ENCODE measurements at places on chromosomes 5 and 9.

- no peak for DNase-seq
Observed at GRCh38 chr9:15349892-15350761, 43.1 kb upstream of the TTC39B start.

GRCh38 chr5:81750308-81751008, 439 bp downstream of the SSBP2 start:
- DNase-seq, result peak; percentile 25

- DNase-seq, result peak; percentile 21
Observed at GRCh38 chr5:53479590-53480415, 626 bp upstream of the FST start.

DNA sequence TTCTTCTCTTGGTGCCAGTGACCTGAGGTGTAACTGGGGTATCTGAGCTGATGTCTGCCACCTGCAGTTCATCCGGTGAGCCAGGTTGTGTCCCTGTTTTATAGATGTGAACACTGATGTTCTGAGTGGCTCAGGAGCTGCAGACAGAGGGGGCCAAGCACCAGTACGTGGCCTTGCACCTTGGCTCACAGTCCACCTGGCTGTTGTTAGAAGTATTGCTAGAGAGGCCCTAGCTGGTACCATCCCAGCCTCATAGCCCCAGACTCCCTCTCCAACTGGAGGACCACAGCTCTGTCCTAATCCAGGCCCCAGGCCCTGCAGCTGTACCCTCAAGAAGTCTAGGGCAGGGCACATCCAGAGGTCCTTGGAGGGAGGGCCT, 16.2 kb downstream of the PHF2 start:
- no peak for DNase-seq

- no peak for DNase-seq
Observed at GRCh38 chr9:134789168-134789567, 91.4 kb upstream of the FCN2 start.

DNA sequence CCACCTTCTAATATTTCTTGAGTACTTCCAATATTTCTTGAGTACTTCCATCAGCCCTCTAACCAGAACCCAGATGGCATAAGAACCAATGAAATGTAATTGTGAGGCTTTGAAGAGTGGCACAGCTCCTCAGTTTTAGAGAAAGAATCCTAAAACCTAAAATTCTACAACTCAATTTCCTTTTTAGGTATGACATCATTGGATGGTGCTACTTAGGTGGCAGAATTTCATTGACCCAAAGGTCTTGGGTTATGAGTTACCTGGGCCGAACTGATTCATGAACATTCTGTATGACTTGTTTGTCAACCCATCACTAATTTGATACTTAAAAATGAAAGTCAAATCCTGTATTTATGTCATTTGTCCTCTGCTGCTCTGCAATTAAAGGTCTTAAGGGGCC, 13.1 kb downstream of the HMGCS1 start:
- no peak for DNase-seq

GRCh38 chr9:3912280-3912679, 386.5 kb upstream of the RFX3 start:
- DNase-seq, result no peak

GRCh38 chr5:118580949-118581348, 407.4 kb downstream of the DTWD2 start:
- DNase-seq, result no peak

GRCh38 chr5:80736730-80737129, 81.9 kb upstream of the DHFR start:
- no peak for DNase-seq

DNA sequence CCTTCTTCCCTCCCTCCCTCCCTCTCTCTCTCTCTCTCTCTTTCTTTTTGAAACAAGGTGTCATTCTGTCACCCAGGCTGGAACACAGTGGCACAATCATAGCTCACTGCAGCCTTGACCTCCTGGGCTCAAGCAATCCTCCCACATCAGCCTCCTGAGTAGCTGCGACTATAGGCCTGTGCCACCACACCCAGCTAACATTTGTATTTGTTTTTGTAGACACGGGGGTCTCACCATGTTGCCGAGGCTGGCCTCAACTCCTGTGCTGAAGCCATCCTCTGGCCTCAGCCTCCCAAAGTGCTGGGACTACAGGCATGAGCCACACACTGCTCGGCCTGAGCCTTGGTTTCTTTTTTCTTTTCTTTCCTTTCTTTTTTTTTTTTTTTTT, 45.8 kb downstream of the PLPP7 start:
- DNase-seq, result no peak

- no peak for DNase-seq
Observed at GRCh38 chr5:24059006-24059405, 551.6 kb downstream of the PRDM9 start.

DNA sequence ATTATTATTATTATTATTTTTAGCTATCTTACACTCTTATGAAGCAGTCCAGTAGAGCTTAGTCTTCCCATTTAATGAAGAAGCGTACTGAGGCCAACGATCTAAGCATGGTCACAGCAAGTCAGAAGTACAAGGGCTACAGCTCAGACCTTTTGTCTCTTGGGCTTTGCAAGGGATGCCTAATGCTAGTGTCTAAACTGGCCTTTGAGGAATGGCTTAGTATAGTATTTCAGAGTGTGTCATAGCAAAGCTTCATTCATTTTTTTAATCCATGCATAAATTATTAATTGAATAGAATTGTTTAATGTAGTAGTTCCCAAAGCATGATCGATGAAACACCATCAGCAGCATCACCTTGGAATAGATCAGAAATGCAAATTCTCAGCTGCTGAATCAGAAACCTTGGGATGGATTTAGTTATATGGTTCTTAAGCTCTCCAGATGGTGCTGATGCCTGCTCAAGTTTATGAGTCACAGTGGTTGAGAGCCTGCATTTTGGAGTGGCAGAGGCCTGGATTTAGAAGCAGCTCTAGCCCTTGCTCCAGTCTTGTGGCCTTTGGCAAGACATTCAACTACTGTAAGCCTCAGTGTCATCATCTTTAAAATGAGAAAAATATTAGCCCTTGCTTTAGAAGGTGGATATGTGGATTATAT, 6.1 kb downstream of the IL12B start:
- no peak for DNase-seq

- no peak for DNase-seq
Observed at GRCh38 chr9:84226126-84226525, 114.4 kb downstream of the SLC28A3 start.

DNA sequence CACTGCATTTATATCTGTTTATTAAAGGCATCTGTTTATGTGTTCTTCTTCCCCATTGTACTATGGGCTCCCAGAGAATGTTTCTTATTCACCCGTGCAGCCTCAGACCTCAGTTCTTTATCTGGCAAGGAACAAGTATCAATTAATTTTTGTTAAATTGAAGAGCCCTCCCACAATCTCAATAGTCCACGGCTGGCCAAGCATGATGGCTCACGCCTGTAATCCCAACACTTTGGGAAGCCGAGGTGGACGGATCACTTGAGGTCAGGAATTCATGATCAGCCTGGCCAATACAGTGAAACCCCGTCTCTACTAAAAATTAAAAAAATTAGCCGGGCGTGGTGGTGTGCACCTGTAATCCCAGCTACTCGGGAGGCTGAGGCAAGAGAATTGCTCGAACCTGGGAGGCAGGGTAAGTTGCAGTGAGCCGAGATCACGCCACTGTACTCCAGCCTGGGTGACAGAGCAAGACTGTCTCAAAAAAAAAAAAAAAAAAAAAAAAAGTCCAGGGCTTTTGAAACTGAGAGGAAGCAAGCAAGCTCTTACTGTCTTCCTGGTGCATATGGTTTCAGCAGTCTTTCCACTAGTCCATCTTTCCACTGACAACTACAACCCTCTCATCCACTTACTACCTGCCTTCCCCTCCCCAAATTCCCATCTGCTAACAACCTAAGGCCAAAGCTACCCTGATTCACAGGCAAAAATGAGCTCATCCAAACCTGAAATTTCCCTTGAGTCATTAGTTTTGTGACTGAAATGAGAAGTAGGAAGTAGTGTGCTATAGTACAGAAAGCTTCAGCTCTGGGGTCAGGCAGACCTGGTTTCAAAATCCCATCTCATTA, 2.3 kb upstream of the HK3 start:
- no peak for DNase-seq

- no peak for DNase-seq
Observed at GRCh38 chr5:179276838-179277395, 68.3 kb downstream of the ADAMTS2 start.

DNA sequence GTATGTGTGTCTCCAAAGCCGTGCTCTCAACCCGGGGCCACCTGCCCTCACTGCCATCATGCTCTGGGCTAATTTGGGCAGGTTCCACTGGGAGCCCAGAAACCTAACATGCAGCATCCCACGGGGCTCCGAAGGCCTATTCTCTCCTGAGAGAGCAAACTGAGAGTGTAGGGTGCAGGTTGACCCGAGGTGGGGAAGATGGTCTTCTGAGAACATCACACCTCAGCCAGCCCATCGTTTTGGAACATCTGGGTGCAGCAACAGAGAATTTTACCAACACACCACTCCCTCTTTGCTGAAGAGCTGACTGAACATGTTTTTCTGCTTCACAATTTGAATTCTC, 294.6 kb upstream of the TUT7 start:
- no peak for DNase-seq

DNA sequence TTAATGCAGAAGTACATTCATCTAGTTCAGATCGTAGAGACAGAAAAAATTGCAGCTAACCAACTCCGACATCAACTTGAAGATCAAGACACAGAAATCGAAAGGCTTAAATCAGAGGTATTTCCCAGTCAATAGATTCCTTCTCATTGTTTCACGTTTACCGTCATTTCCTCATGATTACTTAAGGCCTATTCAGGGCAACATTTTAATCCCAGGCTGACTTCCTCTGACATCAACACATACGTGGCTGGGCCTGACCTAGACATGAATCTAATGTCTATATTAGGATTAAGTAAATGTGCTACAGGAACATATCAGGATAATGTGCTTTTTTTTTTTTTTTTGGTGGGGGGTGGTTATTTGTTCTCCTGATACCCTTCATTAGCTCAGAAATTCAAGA, 107.9 kb downstream of the RASGRF2 start:
- no peak for DNase-seq

- no peak for DNase-seq
Observed at GRCh38 chr9:69323861-69324260, 1.2 kb upstream of the ENTREP1 start.

DNA sequence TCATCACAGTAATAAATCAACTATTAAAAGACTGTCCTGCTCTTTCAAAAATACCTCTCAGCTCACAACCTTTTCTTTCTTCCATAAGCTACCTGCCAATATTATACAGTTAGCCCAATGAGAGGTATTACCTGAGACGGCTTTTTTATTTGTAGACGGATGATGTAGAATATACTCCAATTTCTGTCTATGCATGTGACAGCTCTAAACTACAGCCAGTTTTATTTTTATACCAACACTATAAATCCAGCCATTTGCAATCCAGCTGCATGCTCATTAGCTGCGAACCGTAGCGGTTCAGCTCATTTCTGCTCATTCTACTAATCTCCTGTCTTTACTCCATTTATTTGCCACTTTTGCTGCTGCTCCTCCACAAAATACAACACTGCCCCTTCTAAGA, 51.2 kb downstream of the TBCA start:
- DNase-seq, result no peak

GRCh38 chr9:120351106-120351505, 228.9 kb downstream of the CDK5RAP2 start:
- DNase-seq, result no peak

GRCh38 chr5:151238303-151238741, 14.4 kb upstream of the CCDC69 start:
- DNase-seq, result no peak

GRCh38 chr9:33143241-33143661, 23.9 kb downstream of the B4GALT1 start:
- DNase-seq, result no peak

DNA sequence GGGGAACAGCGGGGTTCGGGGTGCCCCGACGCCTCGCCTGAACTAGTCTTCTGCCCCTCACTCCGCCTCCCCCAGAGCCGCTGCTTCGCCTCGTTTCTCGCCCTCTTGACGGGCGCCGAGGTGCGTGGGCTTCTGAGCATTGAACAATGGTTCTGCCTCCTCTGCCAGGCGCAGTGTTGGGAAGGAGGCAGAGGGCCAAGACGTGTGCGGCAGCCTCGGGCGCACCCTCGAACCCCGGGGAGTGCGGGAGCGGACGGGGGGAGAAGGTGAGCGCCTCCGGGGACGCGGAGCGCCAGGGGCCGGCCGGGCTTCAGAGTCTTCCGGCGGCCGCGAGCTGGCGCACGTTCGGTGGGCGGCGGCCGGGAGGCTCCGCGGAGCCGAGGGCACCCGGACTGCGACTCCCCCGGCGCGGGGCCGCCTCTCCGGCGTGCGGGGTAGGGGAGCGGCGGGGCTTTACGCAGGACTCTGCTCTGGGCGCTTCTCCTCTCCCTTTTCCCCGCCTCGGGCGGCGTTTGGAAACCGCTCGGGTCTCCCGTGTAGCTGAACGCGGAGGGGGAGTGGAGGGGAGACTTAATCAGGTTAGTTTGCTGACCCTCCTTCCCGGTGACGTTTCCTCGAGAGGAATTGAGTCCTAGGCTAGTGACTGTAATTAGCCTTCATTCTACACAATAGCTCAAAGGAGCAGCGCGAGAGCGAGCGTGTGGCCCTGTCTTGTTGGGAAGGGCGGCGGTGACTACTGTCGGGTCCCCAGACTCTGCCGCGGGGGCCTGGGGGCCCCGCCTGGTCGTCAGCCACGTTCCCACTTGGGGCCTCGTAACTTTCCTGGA, 1.1 kb downstream of the VLDLR start:
- DNase-seq, result peak; percentile 8

Data from activated CD4-positive, alpha-beta T cell treated with anti-CD3 and anti-CD28 coated beads, Interleukin-2, amount 10 ng/mL, durations not matched to agents 7 days and 5 days (primary cell).